Neural crest cell (in vitro differentiated cells): ENCODE measurements at places on chromosomes 4 and X. TPM values are rescaled to one million over a fixed set of nuclear protein-coding genes. Genes with fewer than 3 reads are reported as not detected.

Gene RHOXF2
- not detected in 2 replicates for total RNA-seq

Gene NXF2
- total RNA-seq = not detected in 2 replicates

Gene PLP2
- total RNA-seq = 0.75 and 0.89 TPM in 2 replicates

Gene UGT2B11
- total RNA-seq = not detected in 2 replicates

DNA sequence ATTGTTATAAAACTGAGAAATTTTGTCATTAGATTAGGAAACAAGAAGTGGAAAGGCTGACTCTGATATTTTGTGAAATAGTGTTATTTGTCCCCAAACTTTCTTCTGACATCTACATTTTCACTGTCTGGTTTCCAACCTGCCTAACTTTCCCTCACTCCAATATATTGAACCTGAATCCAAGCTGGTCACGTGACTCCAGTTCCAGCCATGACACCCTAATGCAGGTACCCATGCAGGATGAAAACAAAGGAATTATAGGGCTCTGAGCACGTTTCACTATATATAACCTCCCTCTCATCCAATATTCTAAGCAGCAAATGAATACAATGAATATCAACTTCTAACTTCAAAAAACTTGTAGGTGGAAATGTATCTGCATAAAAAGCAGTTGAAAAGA lies 231.6 kb downstream of the TLL1 start:
- no peak overlapping the region for H3K27ac ChIP-seq
- peaks cover 2% of the 10 kb centered on the region for H3K27me3 ChIP-seq
- no peak overlapping the region for H3K4me3 ChIP-seq
- no peaks in the 10 kb centered on the region for H3K36me3 ChIP-seq
- no peak for DNase-seq

DNA sequence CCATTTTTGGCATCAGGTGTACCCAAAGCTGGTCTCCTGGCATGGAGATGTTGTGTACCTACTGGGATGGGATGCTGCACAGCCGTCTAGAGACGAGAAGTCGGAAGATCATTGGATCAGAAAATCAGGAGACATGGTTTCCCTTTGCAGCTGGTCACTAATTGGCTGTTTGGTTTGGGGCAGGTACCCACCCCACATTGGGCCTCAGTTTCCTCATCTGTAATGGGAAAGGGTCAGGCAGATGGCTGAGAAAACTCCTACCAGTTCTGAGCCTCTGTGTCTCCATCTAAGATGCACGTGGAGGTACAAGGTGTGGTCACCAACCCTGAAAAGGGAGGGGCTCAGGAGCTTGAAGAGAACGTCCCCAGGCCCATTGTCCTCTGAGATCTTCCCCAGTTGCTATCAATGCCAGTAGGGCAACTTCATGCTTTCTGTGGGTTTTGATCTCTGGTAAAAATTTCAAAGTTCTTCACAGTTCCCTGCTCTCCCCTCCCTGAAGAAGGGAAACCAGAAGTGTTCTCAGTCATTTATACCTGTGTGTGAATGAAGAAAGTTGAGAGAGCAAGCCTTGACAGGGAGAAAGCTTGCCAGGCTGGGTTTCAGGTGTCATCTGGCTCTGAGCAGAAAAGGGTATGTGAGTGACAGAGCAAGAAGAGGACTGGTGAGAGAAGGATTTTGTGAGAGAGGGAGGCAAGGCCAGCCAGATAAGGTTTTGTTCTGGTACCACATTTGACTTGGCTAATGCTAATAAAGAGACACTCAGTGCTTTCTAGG lies 15.1 kb downstream of the TSC22D3 start:
- H3K36me3 ChIP-seq = no peaks in the 10 kb centered on the region
- H3K4me1 ChIP-seq = no peaks in the 10 kb centered on the region
- H3K4me3 ChIP-seq = no peak overlapping the region
- H3K27me3 ChIP-seq = no peaks in the 10 kb centered on the region

- H3K27me3 ChIP-seq = no peaks in the 10 kb centered on the region
- H3K27ac ChIP-seq = no peak overlapping the region
- no peak overlapping the region for H3K4me3 ChIP-seq
- H3K36me3 ChIP-seq = no peaks in the 10 kb centered on the region
Observed at GRCh38 chr4:118953276-118953675, 64.6 kb downstream of the SYNPO2 start.

DNA sequence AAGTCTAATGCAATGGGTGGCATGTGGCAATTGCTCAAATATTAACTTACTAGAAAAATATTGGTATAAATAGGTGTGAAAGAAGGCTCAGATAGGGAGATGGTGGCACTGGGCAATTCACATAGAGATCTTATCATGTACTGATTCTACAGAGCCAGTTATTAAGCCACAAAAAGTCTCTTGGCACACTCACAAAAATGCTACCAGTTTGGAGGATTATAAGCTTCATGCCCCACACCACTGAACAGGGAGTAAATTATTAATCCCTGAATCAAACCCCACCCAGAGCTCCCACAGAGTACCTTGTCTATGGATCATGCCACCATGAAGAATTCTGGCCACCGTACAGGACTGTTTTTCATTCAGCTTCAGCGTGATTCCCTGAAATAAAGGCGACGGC lies 13.8 kb downstream of the MPP1 start:
- H3K27ac ChIP-seq = no peak overlapping the region
- H3K27me3 ChIP-seq = peaks cover 54% of the 10 kb centered on the region
- peaks cover 4% of the 10 kb centered on the region for H3K36me3 ChIP-seq
- no peak for DNase-seq
- H3K4me3 ChIP-seq = no peak overlapping the region
- no peaks in the 10 kb centered on the region for H3K4me1 ChIP-seq

DNA sequence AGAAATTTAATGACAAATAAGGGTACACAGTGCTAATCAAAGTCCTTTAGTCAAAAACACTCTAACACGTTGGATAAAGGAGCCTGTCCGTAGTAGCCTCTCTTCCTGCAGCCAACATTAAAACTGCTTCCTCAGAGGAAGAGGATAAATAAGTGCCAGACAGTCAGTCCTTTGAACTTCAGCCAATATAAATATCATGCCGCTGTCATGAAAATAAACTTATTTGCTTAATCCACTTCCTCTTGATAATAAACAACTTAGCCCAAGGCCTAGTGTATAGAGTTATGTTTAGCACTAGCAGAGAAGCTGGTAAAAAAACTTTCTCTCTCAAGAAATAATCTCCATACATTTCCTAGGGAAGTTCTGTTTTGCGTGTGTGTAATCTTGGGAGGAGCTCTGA lies 196.7 kb downstream of the HS3ST1 start:
- no peak overlapping the region for H3K27ac ChIP-seq
- peaks cover 39% of the 10 kb centered on the region for H3K4me1 ChIP-seq
- H3K27me3 ChIP-seq = no peaks in the 10 kb centered on the region
- H3K36me3 ChIP-seq = peaks cover 3% of the 10 kb centered on the region
- H3K4me3 ChIP-seq = no peak overlapping the region

DNA sequence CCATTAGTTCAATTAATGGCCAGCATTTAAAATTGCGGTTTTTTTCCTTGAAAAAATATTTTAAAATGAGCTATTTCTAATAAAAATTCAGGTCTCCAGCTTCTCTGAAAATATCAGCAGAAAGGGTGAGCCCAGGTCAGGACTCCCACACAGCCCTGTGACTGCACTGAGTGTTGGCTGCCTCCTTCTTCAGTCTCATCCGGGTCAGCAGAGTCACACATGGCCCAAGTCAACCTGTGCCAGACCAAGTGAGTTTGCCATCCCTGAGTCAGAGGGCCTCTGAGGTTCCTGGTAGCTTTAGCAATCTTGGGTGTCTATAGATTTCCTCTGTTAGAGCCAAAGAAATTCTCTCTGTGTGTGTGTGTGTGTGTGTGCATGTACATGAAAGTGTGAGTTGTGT lies 22.1 kb upstream of the MSX1 start:
- DNase-seq = no peak
- peaks cover 17% of the 10 kb centered on the region for H3K4me1 ChIP-seq
- no peaks in the 10 kb centered on the region for H3K36me3 ChIP-seq
- no peak overlapping the region for H3K4me3 ChIP-seq
- no peak overlapping the region for H3K27ac ChIP-seq

DNA sequence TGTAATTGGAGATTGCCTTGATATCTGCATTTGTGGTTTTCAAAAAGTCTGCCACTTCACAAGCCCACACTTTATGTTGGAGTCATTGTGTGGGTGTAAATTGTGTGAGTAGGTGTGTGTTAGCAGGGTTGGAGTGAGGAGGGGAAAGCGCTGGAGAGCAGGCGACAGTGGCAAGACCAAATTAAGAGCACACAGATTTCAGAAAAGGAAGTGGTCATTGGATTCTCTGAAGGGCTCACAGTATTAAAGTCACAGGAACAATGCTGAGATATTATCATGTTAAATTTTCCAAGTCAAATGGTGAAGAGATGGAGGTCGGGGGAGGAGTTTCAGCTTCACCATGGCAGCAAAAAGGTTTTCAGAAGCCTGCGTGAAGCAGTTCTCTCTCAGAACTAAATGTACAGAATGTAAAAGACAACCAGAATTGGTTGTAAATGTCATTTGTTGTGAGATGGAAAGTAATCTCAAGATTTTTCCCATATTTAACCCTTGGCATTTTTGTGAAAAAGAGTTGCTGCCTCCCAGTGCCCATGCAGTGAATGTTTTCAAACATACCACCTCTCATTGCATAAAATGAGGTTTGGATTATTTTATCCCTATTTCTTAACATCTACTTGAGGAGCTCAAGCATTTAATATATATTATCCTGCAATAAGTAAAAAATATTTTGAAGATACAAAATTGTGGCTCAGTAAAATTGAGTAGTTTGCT lies 265.9 kb downstream of the ZNF674 start:
- H3K4me1 ChIP-seq = peaks cover 7% of the 10 kb centered on the region
- H3K27ac ChIP-seq = no peak overlapping the region

DNA sequence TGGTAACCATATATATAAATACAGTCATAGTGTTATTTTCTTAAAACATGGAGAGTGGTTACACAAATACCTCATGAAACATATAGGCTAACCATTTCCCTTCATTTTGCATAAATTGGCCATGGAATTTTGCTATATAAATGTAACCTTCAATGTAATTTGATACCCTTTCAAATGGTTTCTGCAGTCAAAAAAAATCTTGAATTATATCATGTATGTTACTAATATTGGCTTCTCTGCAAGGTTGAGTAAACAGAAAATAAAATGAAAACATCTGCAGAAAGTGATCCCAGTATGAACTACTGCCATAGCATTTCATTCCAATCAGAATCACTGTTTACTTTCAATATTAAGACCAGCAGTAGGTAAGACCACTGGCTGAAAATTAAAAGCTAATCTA lies 1165.9 kb upstream of the TENM3 start:
- DNase-seq = no peak
- H3K27me3 ChIP-seq = no peaks in the 10 kb centered on the region
- no peak overlapping the region for H3K4me3 ChIP-seq
- H3K36me3 ChIP-seq = no peaks in the 10 kb centered on the region

GRCh38 chr4:76811604-76812412 lies 86.1 kb downstream of the SOWAHB start:
- H3K27me3 ChIP-seq = no peaks in the 10 kb centered on the region
- no peak overlapping the region for H3K4me3 ChIP-seq
- H3K4me1 ChIP-seq = peaks cover 13% of the 10 kb centered on the region
- H3K27ac ChIP-seq = no peak overlapping the region
- no peak for DNase-seq

- H3K4me1 ChIP-seq = no peaks in the 10 kb centered on the region
- no peaks in the 10 kb centered on the region for H3K36me3 ChIP-seq
- no peak for DNase-seq
- no peak overlapping the region for H3K4me3 ChIP-seq
- H3K27me3 ChIP-seq = no peaks in the 10 kb centered on the region
Observed at GRCh38 chr4:138816875-138817274, 198.7 kb upstream of the NOCT start.

DNA sequence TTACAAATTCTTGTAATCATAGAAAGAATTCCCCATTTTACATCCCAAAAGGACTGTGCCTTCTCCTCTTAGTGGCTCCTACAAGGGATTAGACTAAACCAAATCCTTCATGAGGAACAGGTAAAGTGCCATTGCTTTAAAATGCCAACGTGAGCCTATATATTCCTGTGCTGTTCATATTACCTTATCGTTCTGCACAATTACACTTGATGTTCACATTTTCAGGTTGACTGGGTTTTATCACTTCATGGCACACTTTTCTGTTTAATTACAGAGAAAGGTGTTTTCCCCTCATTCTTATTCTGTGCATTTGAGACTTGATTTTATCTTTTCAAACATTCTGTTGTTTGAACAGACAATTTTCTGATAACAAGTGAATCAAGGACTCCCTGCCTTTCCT lies 645.6 kb upstream of the FTHL17 start:
- H3K4me3 ChIP-seq = no peak overlapping the region
- H3K27ac ChIP-seq = no peak overlapping the region
- H3K27me3 ChIP-seq = no peaks in the 10 kb centered on the region
- no peak for DNase-seq
- H3K36me3 ChIP-seq = no peaks in the 10 kb centered on the region

DNA sequence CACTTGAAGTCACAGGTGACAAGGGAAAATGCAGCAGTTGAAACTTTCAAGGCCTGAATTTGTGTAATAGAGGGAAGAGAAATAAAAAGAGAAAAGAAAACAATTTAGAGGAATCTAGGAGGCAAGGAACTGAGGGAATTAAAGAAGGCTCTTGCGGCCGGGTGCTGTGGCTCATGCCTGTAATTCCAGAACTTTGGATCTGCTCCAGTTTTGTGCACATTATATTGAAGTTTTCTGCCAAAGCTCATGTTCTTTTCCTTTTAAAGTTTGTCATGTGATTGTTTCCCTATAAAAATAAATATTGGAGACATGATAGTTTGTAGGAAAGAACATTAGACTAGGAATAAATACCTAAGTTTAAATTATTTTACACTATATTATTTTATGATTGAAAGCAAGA lies 433.9 kb upstream of the CPEB2 start:
- H3K27ac ChIP-seq = no peak overlapping the region
- no peak overlapping the region for H3K4me3 ChIP-seq
- no peaks in the 10 kb centered on the region for H3K4me1 ChIP-seq
- H3K36me3 ChIP-seq = peaks cover 3% of the 10 kb centered on the region
- no peaks in the 10 kb centered on the region for H3K27me3 ChIP-seq

DNA sequence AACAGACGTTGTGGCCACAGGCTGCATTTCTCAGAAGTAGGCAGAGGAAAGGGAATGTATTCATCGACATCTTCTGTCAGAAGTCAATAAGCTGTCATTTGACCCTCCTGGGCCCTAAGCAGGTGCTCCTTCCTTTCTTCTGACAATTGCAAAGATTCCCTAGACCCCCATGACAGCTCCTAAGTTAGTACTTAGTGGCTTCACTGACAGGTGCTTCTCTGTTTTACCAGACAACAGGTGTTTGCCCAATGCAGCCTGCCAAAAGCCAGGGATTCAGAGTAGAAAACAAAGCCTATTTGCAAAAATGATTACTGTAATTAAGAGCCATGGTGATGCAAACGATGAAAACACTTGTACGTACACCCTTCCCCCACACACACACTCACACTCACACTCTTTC lies 7.5 kb upstream of the FGF5 start:
- H3K36me3 ChIP-seq = peaks cover 5% of the 10 kb centered on the region
- no peaks in the 10 kb centered on the region for H3K4me1 ChIP-seq
- H3K4me3 ChIP-seq = no peak overlapping the region
- DNase-seq = no peak
- H3K27me3 ChIP-seq = peaks cover 99% of the 10 kb centered on the region
- H3K27ac ChIP-seq = no peak overlapping the region
